ENCODE measurements at places on chromosomes 12 and 14.

DNA sequence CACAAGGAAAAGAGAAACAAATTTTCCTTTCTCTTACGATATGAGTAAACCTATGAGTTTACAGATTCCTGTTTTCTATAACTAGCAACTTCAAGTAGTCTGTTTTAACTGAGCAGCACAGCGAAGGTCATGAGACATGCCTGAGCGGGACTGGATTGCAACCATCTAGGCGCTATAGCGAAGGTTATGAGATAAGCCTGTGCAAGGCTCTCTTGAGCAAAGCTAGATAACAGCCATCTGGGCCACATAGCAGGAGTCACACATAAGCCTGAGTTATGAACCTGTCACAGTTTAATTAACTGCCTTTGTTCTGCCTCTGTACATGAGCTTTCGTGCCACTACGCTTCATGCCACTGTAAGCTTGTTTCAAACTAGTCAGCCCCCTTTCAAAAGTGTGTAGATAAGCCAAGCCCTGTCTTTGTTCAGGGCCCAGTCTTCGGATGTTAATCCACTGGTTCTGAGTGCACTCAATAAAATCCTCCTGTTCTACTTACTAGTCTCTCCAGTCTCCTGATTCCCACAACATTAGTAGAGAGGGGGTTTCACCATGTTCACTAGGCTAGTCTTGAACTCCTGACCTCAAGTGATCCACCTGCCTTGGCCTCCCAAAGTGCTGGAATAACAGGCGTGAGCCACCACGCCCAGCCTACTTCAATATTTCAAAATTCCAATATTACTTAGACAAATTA is 47.1 kb downstream of the SEC23A start:
- no peak for DNase-seq

- DNase-seq, result no peak
These were observed 294.4 kb downstream of the TMTC2 start for GRCh38 chr12:82981150-82981549.

DNA sequence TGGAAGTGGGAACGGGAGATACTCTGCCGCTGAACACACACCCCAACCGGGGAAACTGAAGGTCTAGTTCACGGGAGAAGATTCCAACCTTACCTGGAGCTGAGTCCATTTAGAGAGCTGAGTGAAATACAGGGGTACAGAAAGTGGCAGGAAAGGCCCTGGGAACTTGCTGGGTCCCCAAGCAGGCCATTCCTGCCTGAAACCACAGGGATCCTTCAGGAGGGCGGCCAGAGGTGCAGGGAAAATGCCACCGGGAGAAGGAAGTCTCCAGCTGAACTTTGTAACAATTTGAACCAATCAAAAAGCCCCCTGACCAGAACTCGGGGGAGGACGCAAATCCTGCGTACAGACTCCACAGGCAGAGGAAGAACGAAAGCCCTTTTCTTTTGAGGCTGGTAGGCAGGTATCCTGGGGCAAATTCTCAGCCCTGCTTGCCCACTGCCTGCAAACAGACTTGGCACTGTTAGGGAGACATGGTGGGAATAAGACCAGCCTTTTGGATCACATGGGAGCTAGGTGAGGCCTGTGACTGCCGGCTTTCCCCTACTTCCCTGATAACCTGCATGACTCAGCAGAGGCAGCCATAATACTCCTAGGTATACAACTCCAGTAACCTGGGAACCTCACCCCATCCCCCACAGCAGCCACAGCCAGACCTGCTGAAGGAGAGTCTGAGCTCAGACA is 170.9 kb downstream of the SEC23A start:
- no peak for DNase-seq

GRCh38 chr12:55681142-55682077 is 26.3 kb downstream of the ITGA7 start:
- DNase-seq, result peak; percentile 76

DNA sequence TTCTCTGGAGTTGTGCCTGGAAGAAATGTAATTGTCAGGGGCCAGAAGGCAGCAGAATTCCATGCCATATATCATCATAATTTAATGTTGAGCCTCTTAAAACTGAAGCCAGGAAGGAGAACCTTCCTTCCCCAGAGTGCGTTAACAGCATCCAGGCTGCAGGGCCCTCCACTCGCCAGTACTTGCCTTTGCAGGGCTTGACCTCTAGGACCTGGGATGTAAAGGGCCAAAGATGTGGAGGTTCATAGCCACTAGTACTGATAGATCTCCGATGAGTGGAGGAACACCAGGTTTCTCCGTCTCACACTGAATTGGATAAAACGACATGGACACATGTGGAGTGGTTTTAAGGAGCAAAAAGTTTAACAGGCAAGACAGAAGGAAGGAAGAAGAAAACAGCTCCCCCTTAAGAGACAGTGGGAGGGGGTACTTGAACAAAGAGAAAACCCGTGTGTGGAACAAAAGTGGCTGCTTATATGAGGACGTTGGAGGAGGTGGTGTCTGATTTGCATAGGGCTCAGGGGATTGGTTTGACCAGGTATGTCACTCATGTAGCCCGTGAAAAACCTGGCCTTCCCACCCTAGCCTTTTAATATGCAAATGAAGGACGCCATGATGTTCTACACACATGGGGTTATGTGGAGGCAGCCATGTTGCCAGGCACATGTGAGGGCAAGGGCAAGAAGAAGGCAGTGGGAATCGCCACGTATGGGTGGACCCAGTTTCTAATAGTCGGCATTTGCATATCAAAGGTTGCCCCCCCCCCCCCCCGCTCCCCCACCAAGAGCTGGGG is 38.8 kb upstream of the WSCD2 start:
- no peak for DNase-seq
